Sciatic nerve (tissue), 2 donors: ENCODE measurements at places on chromosomes 5 and 9.

GRCh38 chr9:29230931-29231330 is 1657.7 kb upstream of the C9orf72 start:
- no peak for DNase-seq

DNA sequence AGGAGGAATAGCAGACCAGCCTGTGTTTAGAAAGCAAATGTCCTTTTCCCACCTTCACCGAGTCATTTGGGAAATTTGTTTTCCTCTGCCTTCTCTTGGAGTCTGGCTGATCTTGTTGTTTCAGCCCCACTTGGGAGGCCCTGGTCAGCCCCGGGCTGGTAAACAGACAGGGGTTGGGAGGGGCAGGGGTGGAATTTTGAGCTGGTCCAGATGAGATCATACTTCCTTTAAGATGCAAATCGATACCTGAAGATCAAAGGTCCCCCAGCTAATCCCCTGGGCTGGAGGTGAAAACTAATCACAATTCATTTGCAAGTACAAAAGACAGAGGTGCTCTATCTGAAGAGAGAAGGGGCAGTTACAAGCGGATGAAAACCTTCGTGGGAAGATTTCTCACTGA is 118.4 kb downstream of the PAPPA start:
- DNase-seq: no peak

- DNase-seq: no peak
Observed at GRCh38 chr5:65482296-65482735, 596 bp upstream of the ADAMTS6 start.

- DNase-seq: no peak
Observed at GRCh38 chr9:70861797-70862196, 259.6 kb downstream of the TRPM3 start.

DNA sequence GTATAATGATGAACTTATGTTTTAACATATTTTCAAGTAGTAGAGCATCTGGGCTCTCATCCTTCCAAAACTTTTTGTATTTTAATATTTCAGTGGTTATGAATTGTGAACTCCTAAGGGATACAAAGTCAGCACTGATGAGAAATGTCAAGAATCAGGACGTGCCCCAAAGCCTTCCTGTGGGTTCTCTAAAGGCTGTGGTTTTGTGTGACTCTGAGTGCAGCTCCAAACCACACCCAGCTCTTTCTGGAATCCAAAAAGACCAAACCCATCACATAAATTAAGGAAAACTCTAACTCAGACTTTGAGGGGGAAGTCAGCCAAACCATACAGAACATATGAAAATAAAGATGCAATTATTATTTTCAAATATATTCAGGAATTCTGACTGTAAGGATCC is 40.8 kb upstream of the SMU1 start:
- no peak for DNase-seq

DNA sequence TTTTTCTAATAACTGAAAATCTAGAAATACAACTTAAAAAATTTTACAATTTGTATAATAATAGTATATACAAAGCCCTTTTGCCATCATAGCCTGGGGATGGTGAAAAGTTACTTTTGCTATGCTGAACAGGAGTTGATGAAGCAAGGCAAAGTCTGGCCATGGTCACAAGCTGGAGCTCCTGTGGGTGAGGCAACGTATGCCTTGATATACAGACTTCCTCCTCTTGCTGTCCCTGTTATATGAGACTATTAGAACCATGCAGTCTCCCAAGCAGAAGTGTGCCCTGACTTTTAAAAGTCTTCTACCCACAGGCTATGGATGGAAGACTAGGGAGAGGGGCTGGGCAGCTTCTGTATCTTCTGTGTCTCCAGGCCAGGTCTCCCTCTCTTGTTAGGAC is 15.7 kb downstream of the FAM151B start:
- DNase-seq: no peak

DNA sequence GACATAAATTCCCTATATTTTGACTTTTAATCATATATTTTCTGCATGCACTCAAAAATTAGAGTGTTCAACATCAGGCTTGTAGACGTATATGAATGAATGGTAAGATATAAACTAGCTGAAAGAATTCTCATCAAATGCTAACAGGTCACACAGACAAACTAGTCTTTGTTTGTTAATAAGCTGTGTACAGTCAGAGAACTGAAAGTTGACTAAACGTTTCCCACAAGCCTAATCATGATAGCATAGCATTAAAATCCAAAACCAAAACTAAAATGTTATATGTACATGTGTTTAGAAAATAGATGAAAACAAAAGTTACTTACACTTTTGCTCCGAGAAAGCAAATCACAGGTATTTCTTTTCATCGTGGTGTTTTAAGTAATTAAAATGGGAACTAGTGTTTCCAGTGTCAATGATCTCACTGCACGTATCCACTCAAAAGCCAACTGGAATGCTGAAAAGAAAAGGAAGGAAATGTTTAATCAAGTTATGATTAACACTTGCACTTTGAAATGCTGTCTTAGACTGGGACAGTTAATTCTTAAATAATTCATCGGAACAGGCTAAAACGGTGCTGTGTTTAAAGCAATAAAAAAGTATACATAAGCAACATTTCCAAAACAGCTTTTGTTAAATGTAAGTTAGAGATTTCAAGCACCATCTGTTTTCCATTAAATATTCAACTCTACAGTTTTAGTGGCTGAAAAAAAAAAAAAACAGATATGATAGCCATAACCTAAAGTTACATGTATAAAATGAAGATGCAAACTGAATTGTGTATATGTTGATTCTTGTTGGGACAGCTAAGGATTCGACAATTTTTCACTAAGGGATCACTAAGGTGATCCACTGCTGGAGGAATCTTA is 291.9 kb upstream of the PDE4D start:
- DNase-seq: no peak

DNA sequence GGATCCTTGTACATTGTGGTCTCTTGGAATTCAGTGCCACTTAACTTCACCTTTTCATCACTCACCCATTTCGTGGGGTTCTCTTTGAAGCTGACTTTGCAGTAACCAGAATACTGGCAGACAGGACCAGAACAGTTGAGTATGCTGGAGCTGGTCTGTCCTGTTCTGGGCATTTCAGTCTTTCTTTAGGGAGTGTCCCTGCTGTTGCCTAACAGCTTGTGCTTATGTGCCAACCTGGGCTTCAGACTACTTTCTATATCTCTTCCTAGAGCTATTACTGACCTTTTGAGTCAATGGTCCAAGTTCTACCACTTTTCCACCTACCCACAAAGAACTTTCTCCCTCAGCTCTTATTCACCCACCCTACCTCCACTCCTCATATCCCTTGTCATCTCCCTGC is 10.0 kb upstream of the INSL6 start:
- no peak for DNase-seq

DNA sequence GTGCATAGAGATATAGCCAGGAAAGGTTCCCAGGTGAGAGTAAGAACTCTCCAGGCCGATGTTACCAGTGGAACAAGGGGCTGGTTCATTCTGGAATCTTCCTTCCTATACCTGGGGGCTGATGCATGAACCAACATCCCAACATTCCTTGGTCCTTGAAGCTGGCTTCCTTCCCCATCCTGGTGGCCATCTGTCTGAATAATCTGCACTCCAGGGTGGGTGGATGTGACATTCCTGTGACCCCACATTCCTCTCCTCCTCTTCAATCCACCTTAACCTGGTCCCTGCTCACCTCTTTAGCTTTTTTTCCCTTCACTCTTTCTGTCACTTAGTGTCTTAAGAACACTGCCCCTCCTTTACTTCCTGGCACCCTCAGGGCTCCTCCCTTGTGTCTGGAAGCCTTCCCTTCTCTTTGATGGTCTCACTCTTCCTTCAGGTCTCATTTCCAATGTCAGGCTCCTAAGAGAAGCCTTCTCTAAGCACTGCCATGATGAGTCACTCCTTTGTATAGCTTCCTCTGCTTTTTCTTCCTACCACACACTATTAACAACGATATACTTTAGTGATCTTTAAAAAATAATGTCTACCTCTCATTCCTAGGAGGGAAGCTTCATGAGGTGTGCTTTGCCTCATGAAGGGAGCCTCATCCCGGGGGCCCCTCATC is 80.3 kb downstream of the BOD1 start:
- no peak for DNase-seq

DNA sequence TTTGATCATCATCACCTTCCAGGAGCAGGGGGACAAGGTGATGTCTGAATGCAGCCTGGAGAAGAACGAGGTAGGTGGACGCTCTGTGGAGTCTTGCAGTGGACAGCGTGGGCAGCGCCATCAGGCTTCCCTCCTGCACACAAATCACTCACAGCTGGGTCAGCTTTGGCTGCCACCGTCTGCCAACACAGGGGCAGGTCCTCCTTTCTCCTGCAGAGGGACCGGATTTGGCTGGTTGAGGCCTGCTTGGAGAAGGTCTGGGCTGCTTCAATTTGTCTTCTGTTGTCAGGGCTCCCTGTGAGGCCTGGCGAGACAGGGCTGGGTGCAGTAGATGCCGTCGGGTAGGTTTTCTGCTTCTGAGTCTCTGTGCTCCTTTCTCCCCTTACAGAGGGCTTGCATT is 180.6 kb downstream of the CACNA1B start:
- no peak for DNase-seq

GRCh38 chr9:136947955-136948510 is 3.0 kb downstream of the C8G start:
- DNase-seq: no peak

GRCh38 chr9:88732128-88732527 is 197.2 kb downstream of the NXNL2 start:
- no peak for DNase-seq

- DNase-seq: no peak
Observed at GRCh38 chr5:174581479-174581878, 142.9 kb upstream of the MSX2 start.

DNA sequence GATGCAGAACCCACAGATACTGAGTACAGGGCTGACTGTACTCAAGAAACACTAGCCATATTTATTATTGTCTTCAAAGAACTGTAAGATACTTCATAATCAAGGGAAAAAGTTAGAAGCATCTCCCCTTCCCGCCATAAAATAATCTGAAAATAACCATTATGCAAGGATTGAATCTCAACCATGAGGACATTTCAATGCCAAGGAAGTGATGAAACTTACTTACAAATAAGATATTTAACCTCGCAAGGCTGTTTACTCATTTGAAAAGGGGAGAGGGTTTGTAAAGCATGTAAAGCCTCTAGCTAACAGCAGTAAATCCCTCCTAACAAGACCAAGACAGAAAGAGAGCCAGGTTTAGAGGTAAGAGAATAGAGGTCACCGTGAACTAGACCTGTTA is 6.3 kb downstream of the MYO10 start:
- no peak for DNase-seq

DNA sequence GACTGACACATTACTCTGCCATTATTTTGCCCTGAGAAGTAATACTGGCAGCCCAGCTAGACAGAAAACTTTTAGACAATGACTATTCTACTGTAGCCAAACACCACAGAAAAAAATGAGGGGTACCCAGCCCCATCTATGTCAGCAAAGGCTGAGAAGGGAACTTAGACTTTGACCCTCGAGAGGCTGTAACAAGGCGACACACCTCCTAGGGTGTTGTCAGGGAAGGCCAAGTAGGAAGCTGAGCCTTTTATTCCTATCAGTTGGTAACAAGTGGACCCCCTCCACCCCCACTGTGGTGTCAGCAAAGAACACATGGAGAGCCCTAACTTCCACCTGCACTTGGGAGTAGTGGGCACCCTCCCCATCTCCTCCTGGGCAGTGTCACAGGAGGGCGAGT is 55.6 kb downstream of the SPTLC1 start:
- DNase-seq: no peak

GRCh38 chr5:67287510-67288268 is 91.1 kb upstream of the CD180 start:
- no peak for DNase-seq

DNA sequence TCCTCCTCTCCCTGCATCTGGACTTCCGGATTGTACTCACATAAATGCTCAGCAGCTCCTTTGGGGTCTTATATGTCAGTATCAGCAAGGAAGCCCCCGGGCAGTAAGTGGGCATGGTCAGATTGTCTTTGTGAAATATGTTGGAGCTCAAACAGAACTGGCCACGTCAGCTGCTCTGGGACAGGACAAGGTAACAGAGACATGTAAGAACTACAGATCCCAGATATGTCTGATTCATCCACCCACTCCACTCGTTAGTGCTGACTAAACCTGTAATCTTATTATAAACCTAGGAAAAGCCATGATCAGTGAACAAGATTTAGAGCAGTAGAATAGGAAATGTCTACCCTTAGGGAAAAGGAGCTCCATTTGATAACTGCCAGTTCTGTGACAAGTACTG is 561.8 kb downstream of the CETN3 start:
- no peak for DNase-seq

DNA sequence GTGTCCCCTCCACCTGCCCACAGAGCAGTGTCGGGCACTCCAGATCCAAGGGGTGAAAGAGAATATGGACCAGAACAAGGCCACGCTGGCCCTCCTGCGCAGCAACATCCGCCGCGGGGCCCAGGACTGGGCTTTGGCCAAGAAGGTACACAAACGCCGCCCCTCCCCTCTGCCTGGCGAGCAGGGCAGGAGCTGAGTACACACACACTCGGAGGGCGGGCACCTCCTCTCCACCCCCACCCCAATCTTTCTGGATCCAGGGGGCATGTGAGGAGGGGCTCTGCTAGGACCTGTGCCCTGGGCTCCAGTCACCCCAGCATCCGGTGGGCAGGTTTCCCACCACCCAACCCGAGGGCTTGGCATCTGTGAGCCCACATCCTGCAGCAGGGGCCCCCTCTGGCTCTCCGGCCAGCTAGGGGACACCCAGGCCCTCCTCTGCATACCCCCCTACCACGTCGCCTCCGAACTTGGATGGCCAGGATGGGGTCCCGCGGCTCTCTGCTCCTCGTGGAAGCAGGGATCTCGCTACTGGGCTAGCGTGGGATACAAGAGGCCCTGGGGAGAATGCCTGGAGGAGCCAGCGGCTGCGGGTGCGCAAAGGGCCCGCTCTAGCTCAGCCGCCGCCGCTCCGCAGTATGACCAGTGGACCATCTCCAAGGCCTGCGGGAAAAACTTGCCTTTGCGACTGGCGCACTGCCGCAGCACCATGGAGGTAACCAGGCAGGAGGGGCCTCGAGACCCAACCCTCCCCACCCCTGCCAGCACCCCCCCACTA is 3.1 kb downstream of the CCDC183 start:
- no peak for DNase-seq

DNA sequence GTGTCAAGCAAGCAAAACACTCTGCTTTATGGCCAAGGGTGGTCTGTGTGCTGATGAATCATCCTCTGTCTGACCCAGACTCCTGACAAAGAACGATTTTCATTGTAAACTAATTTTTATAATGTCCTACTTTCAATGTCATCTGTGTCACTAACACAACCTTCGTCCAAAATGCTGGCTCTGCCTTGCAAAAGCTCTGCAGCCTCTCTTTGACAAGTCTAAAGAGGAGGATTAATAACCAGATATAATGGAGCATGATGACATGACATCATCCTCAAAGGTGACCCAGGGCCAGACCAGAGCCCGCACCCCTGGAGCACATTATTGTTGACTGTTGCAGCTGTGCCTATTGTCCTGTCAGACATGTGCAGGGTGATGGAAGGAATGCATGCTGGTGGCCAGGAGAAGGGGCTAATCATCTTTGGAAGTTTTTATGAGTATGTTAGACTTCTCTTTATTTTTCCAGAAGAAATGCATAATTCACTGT is 589.4 kb downstream of the NR2F1-AS1 start:
- no peak for DNase-seq
